Stimulated activated CD4-positive, alpha-beta T cell treated with anti-CD3 and anti-CD28 coated beads, Interleukin-2, amount 100 ng/mL, for 48 hours (primary cell): ENCODE measurements at places on chromosomes 12 and 14.

- DNase-seq = no peak
Measured at GRCh38 chr14:55556929-55557623, 22.9 kb upstream of the KTN1 start.

DNA sequence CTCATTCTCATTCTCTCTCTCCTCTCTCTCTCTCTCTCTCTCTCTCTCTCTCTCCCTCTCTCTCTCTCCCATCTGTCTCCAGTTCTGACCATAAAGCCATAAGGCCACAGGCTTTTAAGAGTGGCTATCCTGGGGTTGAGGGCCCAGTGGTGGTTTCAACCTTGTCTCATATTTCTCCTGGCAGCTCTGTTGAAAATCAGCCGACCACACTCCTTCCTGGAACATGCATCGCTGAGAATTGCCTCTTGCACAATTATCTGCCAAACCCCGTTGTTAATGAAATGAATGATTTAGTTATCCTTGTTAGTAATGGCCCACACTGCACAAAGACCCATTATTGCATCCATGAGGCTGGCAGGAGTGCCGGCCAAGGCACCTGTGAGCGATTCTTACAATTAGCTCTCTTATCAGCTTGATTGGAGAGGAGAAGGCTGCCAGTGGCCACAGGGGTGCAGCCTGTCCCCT is 30.4 kb upstream of the KCNA5 start:
- DNase-seq = no peak

- no peak for DNase-seq
Measured at GRCh38 chr14:100825713-100826331, at the start of gene MEG3. MEG3 (plus strand) TSS chr14:100826118.

GRCh38 chr12:84964048-84964447 is 51.4 kb upstream of the SLC6A15 start:
- DNase-seq = no peak

DNA sequence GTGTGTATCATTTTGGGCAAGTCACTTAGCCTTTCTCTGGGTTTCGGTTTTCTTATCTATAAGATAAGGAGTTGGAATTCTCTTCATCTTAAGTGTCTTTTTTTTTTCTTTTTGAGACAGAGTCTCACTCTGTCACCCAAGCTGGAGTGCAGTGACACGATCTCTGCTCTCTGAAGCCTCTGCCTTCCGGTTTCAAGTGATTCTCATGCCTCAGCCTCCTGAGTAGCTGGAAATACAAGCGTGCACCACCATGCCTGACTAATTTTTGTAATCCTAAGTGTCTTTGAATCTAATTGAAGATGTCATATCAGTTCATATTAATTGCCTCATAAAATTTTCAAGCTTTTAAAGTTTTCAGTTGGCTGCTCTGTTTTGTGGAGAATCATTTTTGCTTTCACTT is 4.0 kb downstream of the SRGAP1 start:
- DNase-seq = no peak

GRCh38 chr12:84763107-84763506 is 149.5 kb downstream of the SLC6A15 start:
- DNase-seq = no peak

DNA sequence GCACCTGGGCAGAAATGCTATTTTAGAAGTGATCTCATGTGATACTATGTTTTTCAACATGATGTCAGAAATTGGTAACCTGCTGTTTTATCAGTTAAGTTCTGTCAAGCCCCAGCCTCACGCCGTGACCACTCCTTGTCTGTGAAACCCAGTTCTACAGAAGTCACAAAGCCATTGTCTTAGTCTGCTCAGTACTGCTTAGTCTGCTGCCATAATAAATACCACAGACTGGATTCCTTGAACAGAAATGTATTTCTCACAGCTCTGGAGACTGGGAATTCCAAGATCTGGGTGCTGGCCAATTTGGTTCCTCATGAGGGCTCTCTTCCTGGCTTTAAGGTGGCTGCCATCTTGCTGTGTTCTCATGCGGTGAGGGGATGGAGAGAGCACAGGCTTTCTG is 176.9 kb downstream of the PRKCH start:
- no peak for DNase-seq

DNA sequence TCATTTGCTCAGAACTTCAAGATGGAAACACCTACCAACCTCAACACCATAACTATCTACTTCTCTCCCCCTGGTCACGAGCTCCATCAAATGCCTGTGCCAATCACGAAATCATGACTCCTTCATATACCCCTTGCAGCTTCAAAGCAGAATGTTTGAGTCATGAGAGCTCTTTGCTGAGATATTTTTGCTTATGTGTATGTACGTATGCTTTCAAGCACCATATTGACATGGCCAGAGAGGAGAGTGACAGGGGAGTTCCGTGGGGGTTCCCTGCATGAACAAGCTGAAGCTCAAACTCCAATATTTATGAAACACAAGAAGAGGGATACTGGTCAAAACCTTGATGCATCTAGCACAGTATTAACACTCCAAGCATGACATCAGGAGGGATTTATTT is 374.4 kb downstream of the DPF3 start:
- no peak for DNase-seq

- no peak for DNase-seq
Measured at GRCh38 chr14:68477110-68477455, 315.8 kb downstream of the ZFP36L1 start.

DNA sequence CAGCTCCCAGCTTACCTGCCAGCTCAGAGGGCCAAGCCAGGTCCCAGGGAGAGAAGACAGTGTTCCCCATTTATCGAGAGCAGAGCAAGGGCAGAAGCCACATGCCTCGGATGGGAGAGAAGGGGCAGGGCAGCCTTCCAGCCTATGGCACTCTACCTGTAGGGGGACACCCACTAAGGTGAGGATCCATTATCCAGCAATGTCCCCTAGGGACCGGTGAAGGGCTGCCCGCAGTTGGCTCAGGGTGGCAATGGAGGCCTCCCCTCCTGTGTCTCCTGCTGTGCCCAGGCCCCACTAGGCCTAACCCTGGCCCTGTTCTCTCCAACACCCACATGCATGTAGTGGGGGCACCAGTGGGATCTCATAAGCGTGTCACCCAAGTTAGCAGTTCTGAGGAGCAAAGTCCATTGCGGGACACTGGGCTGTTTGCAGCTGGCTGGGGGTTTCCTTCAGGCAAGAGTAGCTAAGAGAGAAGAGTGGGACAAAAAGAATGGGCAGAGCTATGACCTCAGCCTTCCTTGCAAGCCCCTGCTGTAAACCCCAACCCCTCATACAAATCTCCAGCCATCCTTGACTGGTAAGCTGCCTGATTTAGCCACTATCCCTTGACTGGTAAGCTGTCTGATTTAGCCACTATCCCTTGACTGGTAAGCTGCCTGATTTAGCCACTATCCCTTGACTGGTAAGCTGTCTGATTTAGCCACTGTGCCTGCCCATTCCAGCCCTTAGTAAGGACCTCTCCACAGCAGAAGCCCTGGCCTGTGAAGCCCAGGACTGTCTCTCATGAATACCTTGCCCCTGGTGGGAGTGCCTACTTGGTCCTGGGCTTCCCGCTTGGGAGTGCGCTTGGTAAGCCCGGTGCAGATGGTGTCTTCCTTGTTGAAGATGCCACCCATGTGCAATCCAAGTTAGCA is 5.2 kb upstream of the ASB2 start:
- DNase-seq = no peak

DNA sequence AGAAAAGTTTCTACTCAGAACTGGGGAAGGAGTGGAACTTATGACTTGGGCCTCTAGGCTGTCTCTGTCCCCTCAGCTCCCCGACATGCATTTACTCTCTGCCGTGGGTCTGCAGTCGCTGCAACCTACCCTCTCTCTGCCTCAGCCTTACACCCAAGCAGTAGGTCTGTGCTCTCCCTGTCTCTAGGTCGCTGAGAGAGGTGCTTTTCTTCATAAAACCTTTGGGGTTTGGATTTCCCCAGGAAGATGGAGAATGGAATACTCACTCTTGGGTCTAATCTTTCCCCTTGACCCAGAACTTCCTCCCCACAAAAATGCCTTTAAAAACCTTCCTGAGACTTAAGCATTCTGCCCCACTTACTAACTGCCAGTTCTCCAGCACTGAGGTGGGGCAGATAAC is 12.9 kb downstream of the GPR84 start:
- no peak for DNase-seq

DNA sequence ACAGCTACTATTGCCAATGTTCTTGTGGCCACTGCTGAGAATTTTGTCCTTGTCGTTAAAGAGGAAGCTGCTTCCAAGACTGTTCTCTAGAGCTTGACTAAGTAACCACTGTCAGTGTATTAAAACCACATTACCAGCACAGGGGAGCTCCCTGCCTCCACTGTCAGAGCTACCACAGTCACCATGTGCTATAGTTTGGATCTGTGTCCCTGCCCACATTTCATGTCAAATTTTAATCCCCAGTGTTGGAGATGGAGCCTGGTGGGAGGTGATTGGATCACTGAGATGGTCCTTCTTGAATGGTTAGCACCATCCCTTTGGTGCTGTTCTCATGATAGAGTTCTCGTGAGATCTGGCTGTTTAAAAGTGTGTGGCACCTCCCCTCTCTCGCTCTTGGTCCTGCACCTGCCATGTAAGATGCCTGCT is 23.2 kb upstream of the RAP1B start:
- peak; percentile 23 for DNase-seq

- DNase-seq = no peak
Measured at GRCh38 chr14:33414041-33414440, 475.4 kb downstream of the NPAS3 start.

DNA sequence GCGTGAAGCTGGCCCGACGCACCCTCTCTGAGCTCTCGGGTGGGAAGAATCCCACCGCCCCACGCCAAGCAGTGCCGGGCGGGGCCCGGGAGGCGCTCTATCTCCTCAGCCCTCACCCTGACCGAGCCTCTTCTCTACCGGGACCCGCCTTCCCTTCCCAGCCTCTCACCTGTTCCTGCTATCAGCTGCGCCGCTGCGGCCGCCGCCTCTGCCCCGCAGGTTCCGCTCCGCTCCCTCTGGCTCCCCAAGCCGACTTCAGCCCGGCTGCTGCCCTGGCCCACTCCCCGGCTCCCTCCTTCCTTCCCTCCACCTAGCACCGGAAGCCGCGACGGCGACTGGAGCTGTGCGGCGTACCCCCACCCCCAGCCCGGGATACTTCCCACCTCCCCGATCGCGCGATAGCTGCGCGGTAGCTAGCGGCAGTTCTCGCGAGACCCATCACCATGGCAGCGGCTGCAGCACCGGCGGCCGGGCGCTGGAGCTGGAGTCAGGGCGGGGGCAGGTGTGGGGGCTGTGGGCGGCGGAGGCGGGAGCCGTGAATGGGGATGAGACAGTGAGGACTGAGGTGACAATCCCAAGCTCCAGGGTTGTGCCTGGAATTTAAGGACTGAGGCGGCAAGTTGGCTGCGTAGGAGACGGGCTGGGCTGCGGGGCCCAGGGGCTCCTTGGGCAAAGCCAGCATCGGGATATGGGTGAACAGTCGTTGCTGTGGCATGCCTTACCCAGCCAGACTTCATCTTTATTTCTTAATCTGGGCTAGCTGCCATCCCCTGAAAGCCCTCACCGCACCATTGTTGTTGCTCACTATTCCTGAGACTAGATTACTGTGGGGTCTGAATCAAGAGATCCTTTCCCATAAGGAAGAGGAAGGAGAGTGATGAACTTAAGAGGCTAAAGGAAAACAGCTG is at the start of gene ARF3:
ARF3 (minus strand) TSS at position 347 of the 908 bp plus-strand sequence. CDS start 16,392 bp downstream, outside the sequence.
- peak; percentile 92 for DNase-seq

DNA sequence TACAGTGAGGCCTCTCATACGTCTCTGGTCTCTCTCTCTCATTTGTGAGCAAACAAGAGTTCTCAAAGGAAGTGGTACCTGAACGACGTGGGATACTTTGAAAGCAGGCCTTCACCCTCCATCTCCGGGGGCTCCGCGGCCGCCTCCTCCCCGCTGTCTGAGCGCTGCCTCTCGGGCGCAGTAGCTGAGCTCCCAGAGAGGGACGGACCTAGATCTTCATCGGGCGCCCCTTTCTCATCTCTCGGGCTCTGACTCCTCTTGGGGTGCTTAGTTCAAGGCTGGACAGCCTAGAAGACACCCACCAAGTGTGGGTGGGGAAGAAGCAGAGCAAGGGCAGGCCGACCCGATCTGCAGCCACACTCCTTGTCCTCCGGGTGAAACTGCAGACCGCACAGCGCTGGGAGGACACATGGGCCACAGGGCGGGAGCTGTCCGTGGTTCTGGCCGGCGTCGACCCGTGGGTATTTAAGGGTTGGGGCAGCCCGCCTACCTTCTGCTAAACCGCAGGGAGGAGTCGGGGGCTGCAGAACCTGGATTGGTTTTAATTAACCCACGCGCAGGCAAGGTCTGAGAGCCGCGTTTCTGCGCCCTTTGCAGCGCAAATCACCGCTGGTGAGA is 92.7 kb downstream of the PAH start:
- no peak for DNase-seq

- no peak for DNase-seq
Measured at GRCh38 chr12:1873531-1874510, 44.6 kb downstream of the CACNA2D4 start.

DNA sequence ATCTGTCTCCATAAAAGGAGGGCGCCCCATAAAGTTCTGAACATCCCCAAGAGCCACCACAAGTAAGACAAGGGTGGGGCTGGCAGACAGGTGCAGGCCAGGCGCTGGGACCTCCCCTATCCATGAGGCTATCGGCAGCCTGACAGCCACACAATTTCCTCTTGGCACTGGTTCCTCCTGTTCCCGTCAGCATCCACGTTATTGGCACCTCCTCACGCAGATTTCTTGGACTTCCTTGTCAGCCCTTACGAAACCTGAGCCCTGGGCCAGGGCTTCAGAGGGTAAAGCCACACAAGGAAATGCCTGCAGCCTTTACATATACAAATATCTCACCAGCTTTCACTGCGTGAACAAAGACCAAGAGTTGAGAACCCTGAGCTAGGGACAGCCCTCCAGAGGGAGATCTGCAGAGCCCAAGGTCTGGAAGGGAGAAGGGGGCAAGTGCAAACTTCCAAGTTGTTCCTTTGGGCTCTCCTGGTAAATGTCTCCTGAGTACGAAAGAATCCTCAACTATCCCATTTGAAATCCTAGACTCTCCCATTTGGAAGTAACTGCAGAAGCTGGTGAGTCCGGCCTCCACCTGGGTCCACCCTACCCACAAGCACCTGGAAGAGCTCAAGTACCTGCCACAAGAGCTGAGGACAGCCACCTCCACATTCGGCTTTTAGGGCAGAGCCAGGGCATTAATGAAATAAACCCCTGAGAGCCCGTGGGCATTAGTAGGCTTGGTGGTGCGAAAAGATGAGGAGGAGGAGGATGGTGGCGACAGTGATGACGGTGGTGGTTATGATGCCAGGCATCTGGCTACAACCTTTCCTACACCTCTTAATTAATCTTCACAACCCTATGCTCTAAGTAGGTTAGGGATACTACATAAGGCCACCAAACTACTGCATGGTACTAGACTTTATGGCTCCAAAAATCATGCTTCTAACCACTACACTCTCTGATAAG is 5.5 kb upstream of the TC2N start:
- DNase-seq = no peak

DNA sequence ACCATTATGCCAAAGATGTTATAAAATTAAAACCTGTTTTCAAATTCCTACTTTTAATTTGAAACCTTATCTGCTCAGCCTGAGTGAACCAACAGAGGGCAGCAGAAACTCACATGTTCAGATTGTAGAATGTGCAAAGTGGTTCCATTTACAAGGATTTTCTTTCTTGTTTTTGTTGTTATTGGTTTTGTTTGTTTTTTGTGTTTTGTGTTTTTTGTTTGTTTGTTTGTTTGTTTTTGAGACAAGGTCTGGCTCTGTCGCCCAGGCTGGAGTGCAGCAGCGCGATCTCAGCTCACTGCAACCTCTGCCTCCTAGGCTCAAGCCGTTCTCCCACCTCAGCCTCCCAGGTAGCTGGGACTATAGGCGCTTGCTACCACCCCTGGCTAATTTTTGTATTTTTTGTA is 22.8 kb upstream of the GARIN2 start:
- peak; percentile 14 for DNase-seq
